ENCODE measurements at places on chromosomes 13 and 19.

GRCh38 chr19:10061717-10062310, 24.3 kb upstream of the SHFL start:
- DNase-seq: no peak

DNA sequence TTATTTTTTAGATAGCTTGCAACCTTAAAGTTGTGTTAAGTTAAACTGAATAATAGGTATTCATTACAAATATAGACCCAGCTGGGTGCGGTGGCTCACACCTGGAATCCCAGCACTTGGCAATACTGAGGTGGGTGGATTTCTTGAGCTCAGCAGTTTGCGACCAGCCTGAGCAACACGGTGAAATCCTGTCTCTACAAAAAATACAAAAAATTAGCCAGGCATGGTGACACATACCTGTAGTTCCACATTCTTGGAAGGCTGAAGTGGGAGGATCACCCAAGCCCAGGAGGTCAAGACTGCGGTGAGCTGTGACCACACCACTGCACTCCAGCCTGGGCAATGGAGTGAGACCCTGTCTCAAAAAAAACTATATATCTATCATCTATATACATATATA, 386.5 kb downstream of the PCDH17 start:
- DNase-seq: no peak

GRCh38 chr13:110590577-110590976, 24.8 kb upstream of the NAXD start:
- DNase-seq: no peak

- DNase-seq: no peak
These were observed 109.5 kb upstream of the SPATA13 start for GRCh38 chr13:24050796-24051715.

DNA sequence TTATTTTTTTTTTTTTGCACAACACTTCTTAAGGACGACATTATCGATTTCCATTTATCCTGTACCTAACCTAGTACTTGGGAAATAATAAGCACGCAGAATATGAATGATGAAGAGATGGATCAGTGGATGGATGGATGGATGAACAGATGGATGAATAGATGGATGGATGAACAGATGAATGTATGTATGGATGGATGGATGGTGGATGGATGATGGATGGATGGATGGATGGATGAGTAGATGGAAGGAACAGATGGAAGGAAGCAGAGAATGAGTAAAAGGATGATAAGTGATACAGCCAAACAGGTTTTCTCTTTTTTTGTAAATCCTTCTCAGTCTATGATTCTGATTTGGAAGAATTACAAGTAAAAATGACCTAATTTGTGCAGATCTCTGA, 166.9 kb downstream of the COL4A1 start:
- no peak for DNase-seq

DNA sequence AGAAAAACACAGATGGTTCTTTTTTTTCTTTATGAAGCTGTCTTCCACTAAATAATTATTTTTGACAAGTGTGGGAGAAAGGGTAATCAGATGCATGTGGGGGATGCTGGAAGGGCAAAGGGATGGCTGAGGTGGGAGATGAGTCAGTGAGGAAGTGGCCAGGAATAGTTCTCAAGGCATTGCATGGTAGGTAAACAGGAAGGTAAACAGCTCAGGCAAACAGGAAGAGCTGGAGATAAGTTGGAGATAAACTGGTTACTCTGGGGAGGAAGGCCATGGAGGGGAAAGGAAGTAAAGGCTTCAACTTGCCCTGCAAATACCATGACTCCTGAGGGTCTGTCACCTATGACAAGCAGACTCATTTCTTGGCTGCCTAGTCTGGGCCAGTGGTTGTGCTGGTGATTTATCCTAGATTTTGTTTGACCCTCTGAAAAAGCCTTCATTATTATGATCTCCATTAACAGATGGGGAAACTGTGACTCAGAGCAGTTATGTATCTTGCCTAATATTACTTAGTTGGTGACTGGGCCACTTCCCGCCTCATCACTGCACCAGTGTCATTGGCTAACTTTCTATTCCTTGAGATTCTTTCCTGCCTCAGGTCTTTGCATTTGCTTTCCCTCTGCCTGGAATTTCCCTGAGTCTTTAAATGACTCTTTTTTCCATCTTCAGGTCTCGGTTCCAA, 17.1 kb downstream of the ACTL9 start:
- no peak for DNase-seq

DNA sequence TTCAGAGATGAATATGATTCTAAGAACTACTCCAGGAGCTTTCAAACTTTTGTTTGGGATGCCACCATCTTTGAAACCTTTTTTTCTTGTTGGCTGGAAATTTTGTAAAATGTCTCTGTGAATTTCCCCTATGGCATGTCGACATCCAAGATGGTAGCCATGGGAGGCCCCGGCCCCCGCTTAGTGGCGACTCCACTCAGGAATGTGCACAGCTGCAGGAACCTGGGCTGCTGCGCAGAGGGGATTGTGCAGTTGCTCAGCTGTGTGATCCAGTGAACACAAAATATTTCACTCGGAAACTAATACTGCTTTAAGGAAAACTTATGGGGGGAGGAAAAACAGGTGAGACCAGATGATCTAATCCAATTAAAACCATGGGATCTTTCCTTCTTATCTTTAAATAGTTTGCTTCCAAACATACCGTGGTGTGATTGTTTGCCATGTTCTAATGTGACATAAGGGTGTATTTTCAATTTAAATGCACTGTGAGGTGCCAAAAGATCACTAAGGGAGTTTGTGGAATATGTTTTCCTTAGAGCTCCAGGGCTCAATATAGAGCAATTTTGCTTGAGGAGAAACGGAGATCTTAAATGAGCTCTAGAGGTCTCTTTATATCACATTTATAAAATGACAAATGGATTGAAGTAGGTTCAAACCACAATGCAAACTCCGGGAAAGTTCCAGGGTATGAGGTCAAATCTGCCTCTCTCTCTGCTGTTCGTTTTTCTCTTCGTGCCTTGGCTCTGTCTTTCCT, 497.7 kb downstream of the FGF9 start:
- DNase-seq: no peak

- no peak for DNase-seq
These were observed 117.5 kb downstream of the CRYL1 start for GRCh38 chr13:20408181-20408580.

DNA sequence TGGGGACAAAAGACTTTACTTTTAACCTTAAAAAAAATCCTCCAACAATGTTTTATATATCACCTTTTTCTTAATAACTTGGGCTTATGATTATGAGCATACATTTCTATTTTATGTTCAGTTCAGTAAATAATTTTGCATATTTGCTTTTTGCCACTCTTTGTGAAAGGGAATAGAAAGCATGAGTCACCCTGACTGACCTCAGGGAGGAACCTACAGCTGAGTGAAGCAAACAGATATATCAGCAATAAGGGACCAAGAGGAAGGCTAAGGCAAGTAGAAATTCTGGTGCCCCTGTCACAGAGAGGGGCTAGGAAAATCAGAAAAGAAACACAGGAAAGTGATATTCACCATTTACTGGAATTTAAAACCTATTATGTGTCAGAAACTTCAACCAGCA, 37.2 kb upstream of the SOHLH2 start:
- DNase-seq: no peak

DNA sequence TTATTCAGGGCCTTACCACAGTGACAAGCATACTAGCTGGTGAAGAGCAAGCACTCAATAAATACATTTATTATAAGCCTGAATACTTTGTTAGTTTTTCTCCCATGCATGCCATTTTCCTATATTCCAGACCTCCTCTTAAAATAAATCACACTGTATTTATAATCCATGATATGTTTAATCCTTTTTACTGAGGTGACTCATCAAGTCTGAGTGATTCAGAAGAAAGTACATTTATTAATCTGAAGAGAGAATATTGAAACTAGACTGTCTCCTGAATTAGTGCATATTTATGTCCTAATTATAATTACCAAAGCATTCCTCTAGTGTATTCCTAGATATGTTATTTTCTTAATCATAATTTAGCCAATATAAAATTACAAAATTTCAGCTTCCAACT, 323.3 kb downstream of the NALCN start:
- DNase-seq: no peak

GRCh38 chr13:30313311-30313710, 6.0 kb upstream of the KATNAL1 start:
- DNase-seq: no peak

DNA sequence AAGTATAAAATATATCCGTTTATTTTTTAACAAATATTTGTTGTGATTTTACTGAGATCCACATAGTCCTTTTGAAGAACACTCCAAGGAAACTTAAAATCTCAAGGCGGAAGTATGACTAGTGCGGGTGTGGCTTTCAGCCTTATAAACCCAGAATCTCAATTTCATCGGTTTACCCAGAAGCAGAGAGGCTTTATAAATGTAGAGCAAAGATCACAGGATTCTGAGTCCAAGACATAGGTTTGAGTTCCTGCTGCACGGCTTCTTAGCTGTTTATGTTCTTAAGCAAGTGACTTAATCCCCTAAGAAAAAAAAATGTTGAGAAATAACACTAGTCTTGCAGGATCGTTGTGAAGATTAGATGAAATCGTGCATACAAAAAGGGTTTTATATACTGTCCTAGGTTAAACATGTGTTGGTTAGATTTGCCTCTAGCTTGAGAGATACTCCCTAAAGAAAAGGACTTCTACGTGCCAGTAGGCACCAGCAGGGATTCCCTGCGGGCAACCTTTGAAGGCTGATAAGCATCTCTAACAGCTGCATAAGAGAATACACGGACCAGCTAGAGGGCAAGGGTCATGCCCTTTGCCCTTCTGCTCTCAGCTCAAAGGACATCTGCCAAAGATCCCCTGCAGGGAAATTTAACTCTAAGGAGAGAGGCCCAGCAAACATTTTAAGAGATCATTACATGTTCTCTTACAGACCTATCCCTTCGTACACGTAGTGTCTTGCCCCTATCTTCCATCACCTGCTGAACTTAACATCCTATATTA, 130.4 kb upstream of the MIR17HG start:
- no peak for DNase-seq

GRCh38 chr13:89751432-89751930, 1596.0 kb upstream of the MIR17HG start:
- DNase-seq: no peak

DNA sequence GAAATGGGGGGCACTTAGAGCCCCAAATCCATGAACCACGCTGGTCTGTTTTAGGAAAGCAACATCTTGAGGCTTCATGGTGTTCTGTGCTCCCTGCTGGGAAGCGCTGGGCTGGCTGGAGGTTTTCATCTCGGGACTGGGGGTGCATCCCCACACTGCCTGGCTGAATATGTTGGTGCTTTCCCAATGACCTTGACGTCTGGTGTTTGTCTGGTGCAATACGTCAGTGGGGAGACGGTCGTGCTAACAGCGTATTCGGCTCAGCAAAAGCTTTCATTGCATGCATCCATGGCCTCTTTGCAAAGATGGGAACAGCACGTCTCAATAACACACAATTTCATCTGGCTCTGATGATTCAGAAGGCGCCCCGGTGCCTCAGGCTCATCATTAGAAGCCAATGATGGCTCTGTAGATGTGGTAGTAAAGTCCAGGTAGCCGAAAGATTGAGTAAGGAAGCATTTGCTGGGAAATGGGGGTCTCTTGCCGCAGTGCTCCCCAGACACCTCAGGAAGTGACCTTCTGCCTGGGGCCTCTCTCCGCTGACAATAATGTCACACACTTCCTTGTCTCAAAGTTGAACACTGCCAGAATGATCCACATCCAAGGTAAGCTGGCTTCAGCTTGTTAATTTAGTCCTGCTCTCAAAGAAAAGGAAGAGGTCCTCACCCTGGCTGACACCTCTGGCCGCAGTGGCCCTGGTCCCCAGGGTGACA, 97.7 kb downstream of the ING1 start:
- no peak for DNase-seq

DNA sequence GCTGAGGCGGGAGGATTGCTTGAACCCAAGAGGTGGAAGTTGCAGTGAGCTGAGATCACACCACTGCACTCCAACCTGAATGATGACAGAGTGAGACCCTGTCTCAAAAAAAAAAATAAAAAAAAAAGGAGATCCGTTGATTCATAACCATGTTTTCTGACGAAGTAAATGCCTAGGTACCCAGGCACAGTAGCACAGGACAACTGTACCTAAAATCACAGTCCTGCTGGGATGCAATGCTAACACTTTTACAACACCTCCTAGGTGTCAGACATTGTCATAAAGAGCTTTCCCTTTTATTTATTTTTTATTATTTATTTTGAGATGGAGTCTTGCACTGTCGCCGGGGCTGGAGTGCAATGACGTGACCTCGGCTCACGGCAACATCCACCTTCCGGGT, 2.5 kb upstream of the TTC9B start:
- DNase-seq: no peak

GRCh38 chr19:7734220-7735203, 2.6 kb upstream of the CLEC4G start:
- no peak for DNase-seq
